ENCODE measurements at places on chromosomes 13 and 19. TPM values are rescaled to one million over a fixed set of nuclear protein-coding genes. Genes with fewer than 3 reads are reported as not detected.
A peak's percentile ranks its signal among the peaks of the same experiment; 100 is the strongest.

Gene ARHGEF18
- 44.1 TPM for total RNA-seq

Gene CLEC4M
- total RNA-seq = not detected

Gene C19orf81
- total RNA-seq = 10.4 TPM

Gene RAB3D
- 130 TPM for total RNA-seq

DNA sequence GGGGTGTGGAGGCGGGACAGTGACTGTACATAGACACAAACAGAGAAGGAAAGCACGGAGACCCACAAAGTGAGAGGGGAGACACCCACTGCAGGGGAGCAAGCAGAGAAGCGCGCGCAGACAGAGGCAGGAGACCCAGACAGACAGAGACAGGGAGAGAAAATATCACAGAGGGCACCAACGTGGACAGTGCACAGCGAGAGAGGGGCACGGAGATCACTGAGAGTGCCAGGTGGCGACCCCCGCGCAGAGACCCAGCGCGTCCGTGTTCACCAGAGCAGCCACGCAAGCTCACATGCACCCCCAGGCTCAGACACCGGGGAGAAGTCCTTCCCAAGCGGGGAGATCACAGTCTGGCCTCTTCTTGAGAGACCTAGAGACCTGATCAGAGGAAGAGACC is 1.4 kb upstream of the CACNG7 start:
- DNase-seq = no peak

DNA sequence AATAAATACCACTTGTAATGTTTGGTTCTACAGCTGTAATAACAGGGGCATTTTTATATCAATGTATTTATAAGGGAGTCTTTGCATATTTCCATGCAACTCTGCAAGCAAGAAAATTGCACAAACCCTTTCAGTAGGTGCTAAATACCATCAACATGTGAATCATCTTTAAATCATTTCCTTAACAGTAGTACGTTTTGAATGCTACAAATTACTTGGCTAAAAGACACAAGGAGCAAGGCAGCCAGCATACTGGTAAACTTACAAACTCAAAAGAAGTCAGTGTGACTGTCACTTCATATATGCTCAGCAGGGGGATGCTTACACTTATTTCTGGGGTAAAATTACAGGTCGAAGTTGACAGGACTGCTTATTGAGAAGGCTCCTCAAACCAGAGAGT is 402.4 kb downstream of the EFNB2 start:
- DNase-seq = no peak

DNA sequence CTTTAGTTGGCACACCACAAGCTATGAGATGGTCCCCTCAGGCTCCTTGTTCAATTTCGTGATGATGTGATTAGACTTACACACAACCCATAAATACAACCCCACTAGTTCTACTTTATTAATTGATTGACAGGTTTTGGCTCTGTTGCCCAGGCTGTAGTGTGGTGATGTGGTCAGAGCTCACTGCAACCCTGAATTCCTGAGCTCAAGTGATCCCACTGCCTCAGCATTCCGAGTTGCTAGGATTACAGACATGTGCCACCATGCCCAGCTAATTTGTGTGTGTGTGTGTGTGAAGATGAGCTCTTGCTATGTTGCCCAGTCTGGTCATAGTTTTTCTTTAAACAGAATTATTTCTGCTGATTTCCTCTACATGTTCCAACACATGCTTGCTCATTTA is 17.5 kb upstream of the HTR2A start:
- no peak for DNase-seq

DNA sequence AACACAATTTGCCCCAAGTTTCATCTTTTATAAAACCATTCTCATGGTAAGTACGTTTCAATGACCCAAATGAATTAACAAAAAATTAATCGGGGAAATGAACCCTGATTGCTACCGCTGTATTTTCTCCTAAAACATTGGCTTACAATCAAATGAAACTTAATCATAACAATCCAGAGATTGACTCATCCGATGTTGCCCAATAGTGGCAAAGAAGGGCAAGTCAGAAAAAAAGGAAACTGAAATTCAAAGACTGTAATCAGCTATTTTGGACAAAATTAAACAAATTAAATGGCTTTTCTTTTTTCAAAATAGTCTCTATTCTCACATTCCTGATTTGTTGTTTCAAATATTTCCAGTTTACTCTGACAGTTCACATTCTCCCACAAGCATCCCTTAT is 3.9 kb upstream of the ACOD1 start:
- DNase-seq = no peak

GRCh38 chr13:94658926-94659597 is 53.3 kb downstream of the SOX21 start:
- no peak for DNase-seq

GRCh38 chr19:44765033-44765948 is 12.4 kb upstream of the CBLC start:
- no peak for DNase-seq

GRCh38 chr13:69306766-69307165 is 800.9 kb upstream of the ATXN8OS start:
- DNase-seq = no peak

DNA sequence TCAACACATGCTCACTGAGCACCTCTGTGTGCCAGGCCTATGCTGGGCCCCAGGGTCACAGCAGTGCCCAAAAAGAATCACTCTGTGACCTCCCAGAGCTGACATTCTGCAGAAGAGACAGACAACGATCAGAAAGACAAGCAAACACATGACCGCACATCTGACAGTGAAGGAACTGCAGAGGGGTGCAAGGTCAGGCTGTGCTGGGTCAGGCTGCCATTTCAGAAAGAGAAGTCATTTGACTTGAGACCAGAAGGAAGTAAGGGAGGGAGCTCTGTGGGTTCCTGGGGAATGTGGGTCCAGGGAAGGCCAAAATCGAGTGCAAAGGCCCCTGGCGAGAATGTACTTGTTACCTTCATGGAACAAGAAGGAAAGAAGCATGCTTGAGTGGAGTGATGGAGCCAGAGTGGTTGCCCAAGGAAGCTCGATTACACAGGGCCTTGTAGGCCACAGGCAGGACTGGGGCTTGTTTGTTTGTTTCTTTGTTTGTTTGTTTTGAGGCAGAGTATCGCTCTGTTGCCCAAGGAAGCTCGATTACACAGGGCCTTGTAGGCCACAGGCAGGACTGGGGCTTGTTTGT is 11.4 kb upstream of the CD22 start:
- DNase-seq = no peak

- DNase-seq = no peak
These were observed 1116.2 kb downstream of the DIAPH3 start for GRCh38 chr13:59047546-59047945.

GRCh38 chr19:41352609-41353465 is 885 bp downstream of the TGFB1 start:
- peak; percentile 66 for DNase-seq

GRCh38 chr13:108225440-108225839 is 7.2 kb downstream of the ABHD13 start:
- no peak for DNase-seq
